NCI-H146 (cell line): ENCODE measurements at places on chromosomes 2 and 18.

DNA sequence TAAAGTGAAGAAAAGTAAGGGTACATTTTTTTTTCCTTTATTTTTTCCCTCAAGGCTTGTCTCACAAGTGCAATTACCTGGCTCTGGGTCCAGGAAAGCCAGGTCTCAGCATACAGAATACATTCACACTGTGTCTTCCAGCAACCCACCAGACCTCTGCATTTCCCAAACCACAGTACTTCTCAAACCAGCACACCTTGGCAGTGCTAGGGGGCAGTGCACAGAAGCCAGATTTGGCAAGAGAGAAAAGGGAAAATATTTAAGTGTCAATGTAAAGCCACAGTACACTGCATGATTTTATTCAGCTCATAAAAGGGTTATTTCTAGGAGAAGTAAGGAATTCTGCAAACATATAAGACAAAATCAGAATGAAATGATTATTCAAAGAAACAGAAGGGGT is 172.8 kb downstream of the NRXN1 start:
- DNase-seq, result no peak

DNA sequence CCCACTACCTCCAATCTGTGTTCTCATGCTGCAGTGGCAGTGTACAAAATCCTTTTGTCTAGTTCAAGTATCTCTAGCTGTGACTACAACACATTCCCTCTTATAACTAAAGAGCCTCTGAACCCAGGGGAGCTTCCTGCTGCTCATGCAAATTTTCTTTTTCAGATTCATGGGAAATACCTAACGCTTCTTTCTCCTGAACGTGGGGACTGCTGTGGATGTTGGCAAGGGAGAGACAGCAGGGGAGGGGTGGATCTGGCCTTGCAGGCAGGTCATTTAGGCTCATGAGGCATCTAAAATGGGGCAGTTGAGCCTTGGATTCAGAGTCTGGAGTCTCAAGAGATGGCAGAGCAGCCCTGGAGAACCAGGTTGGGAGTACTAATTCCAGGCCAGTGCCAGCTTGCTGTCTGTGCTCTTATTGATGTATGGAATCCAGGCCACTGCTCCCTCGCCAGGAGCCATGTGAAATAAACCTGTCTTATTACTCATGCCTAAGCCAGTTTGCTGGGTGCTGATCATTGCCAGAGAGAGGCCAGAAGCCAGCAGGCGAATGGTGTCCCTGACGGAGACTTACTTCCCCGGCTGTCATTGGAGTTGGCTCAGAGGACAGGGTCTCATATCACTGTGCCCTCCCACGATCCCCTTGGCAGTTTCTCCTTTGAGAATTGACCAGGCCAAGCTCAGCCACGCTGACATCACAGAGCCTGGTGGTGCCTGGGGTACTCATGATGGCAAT is 29.2 kb upstream of the TNP1 start:
- DNase-seq, result no peak

DNA sequence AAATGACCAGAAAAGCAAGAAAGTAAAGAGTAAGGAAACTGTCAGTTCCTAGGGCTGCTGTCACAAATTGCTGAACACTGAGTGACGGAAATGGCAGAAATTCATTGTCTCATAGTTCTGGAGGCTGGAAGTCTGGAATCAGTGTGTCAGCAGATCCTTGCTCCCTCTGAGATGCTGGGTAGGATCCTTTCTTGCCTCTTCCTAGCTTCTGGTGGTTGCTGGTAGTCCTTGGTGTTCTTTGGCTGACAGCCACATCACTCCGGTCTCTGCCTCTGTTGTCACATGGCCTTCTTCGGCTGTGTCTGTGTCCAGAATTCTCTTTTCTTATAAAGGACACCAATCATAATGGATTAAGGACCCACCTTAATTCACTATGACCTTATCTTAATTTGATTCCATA is 21.9 kb downstream of the PLEKHB2 start:
- no peak for DNase-seq

GRCh38 chr2:86541334-86541733 is 21.9 kb downstream of the CHMP3 start:
- no peak for DNase-seq

- no peak for DNase-seq
Observed at GRCh38 chr2:34848132-34848531, 1249.0 kb upstream of the FAM98A start.

DNA sequence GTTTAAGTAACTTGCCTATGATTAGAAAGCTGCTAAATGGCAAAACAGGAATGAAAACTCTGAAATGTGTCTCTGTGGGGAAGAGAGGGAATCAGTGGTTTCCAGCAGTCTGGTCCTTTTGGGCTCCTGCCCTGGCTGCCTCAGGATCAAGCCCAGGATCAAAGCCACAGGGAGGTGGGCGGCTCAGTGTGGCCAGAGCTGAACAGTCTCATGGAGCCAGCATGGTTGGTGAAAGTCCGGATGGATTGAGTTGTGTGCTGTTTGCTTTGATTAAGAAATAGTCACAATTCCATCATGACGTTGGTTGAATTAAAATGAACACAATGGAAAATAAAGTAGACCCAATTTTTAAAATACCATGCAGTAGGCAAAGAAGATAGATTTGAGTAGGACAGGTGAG is 344.2 kb downstream of the LPIN1 start:
- DNase-seq, result no peak

GRCh38 chr2:57437077-57437476 is 609.5 kb upstream of the VRK2 start:
- DNase-seq, result no peak

- DNase-seq, result no peak
Observed at GRCh38 chr18:76338619-76339245, 156.3 kb downstream of the ZNF516 start.

GRCh38 chr2:60070196-60070595 is 483.3 kb downstream of the BCL11A start:
- no peak for DNase-seq

DNA sequence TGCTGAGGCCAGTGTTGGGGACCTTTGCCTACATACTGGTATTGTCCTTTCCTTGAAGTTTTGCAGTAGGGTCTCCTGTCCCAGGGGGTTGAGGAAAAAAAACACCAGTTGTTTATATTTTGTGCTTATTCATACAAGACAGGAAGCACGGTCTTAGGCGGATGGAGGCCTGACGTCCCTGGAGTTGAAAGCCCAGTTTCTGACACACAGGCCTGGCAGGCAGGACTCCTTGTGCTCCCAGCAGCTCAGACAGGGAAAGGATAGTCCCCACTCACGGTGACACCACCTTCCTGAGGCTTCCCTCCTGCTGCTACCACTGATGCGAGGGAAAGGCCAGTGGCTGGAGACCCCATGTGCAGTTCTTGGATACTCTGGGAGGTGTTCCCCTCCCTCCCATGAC is 15.5 kb upstream of the SP100 start:
- DNase-seq, result no peak

DNA sequence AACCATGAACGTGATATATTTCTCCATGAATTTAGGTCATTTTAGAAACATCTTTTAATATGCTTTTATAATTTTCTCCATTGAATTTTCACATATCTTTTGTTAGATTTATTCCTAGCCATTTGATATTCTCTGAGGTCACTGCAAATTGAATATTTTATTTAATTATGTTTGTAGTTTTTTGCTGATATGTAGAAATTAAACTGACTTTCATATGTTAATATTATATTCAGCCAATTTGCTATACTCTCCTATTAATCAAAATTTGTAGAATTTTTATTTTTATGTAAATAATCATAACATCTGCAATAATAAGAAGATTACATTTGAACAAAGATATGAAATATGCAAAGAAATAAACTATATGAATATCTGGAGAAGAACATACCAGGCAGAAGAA is 46.9 kb downstream of the RMDN2 start:
- DNase-seq, result no peak

- DNase-seq, result no peak
Observed at GRCh38 chr2:15737314-15738224, 145.9 kb downstream of the DDX1 start.

DNA sequence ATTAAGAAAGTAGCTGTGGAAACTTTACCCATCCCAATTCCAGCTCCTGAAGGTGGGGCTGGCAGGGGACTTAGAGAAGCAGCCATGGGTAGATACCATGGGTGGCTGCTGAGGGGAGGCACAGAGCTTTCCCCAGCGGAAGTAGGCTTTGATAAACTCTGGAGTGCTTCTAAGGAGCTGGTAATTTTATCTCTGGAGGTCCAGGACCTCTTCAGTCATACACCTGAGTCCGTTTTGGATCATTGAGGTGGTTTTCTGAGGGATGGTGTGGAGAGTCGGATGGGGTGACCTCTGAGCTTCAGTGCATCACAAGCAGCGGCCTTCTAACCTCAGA is 36.7 kb upstream of the BMP10 start:
- DNase-seq, result no peak

GRCh38 chr2:69490486-69490885 is 53.3 kb upstream of the NFU1 start:
- DNase-seq, result no peak

- no peak for DNase-seq
Observed at GRCh38 chr18:31617031-31617717, 25.5 kb downstream of the TTR start.

GRCh38 chr18:79302120-79302519 is 93.6 kb upstream of the NFATC1 start:
- no peak for DNase-seq

DNA sequence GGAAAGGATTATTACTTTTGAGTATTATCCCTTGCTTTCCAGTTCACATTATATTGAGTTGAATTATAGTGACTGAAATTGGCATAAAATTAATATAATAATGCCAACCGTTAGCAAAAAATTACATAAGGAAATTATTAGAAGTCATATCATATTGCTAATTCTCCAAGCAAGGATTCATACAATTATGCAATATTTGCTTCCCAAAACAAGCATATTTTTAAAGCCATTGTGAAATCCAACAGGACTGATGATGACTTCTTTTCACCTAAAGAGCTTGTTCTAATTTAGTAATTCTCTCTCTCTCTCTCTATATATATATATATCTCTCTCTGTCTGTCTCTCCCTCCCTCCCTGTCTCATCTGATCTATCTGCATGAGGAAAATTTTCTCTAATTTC is 283.5 kb downstream of the DSEL start:
- DNase-seq, result no peak

GRCh38 chr2:33709951-33710350 is 110.9 kb upstream of the FAM98A start:
- DNase-seq, result no peak

- peak; percentile 77 for DNase-seq
Observed at GRCh38 chr2:76316691-76317090, 606.0 kb upstream of the GCFC2 start.

DNA sequence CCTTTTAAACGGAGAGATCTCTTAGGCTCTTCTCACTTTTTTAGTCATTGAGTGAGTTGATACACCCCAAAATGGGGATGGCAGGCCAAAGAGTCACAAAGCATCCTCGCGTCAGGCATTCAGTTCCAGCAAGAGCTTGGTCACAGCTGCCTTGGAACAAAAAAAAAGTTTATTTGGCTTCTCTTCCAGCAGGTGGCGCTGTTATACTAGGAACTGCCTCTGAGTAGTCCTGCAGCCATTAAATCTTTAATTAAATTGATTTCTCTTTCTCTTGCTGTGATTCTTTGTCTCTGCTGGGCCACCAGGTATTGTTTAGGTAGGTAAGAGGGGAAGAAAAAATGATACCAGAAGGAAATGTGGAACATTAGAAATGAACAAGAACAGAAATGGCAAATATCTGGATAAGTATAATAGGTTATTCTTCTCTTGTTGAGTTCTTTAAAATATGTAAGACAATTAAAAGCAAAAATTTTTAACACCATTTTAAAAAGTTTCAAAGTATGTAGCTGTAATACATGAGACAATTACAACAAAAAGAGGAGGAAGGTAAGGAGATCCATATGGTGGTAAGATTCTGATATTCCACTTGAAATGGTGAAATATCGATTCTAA is 175.1 kb downstream of the GALNT1 start:
- DNase-seq, result peak; percentile 69

- DNase-seq, result no peak
Observed at GRCh38 chr2:6872394-6872793, 5.2 kb upstream of the RSAD2 start.

- DNase-seq, result peak; percentile 48
Observed at GRCh38 chr18:69758458-69758857, 189.2 kb downstream of the CD226 start.

DNA sequence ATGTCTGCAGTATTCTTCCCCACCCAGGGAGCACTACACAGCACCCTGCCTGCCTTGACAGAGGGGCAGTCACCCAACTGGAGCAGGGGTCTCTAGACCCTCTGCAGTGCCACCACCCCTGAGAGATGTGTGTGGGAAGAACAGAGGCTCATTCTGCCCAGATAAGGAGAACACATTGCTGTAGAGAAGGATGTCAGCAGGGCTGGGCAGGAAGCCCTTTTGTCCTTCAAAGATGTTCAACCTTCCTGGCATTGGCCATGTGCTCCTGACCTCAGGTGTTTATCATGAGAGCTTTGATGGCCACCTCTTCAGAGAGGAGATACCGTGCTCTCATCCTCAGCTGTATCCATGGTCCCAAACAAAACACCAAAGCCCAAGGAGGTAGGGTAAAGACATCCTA is 4.6 kb upstream of the TEX51 start:
- no peak for DNase-seq

GRCh38 chr2:29580223-29580622 is 341.2 kb downstream of the ALK start:
- no peak for DNase-seq

DNA sequence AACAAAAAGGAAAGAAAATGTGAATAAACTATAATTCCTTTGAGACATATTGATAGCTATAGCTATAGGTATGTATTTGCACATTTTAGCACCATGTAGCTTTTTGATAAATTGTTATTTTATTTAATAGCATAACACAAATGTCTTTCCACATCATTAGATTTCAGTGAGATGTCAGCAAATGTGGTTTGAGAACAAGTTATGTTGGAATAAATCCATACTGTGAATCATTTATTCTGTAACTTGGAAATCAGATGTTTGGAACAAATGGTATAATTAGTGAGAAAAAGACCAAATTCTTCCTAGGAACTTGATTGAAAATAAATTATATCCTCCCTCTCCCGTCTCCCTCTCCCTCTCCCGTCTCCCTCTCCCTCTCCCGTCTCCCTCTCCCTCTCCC is 62.8 kb downstream of the NABP1 start:
- DNase-seq, result no peak

GRCh38 chr18:30775629-30776028 is 266.9 kb downstream of the DSC3 start:
- DNase-seq, result no peak

DNA sequence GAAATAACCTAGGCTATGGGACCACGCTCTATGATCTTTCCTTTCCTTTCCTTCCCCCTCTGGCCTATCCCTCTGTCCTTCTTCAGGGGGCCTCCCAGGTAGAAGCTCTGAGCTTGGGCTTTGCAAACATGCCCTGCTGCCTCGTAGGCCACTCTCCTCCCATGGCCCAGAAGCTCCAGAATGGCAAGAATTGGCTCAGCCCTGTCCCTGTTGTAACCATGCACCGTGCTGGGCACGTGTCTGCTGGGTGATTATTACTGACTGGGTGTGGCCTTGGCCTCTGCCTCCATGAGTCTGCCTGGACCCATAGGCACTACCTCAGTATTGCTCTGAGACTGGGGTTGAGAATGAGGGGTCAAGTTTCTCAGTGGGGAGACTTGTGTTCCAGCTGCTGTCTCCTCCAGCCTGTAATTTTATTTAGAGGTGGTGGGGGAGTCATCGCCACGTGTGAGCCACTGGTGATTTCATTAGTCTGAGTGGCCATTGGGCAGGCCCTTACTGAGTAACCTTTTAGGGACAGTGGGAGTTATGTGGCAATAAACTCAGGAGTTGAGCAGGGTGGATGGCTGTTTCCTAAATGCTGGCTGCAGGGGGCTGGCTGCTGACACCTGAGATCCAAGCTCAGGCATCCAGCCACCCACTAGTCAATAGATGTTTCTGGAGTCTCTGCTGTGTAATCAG is 157.9 kb downstream of the CLIP4 start:
- no peak for DNase-seq

GRCh38 chr2:25881764-25882163 is 3.5 kb upstream of the ASXL2 start:
- DNase-seq, result no peak
